ENCODE measurements at places on chromosomes 16 and 17.
A peak's percentile ranks its signal among the peaks of the same experiment; 100 is the strongest.

DNA sequence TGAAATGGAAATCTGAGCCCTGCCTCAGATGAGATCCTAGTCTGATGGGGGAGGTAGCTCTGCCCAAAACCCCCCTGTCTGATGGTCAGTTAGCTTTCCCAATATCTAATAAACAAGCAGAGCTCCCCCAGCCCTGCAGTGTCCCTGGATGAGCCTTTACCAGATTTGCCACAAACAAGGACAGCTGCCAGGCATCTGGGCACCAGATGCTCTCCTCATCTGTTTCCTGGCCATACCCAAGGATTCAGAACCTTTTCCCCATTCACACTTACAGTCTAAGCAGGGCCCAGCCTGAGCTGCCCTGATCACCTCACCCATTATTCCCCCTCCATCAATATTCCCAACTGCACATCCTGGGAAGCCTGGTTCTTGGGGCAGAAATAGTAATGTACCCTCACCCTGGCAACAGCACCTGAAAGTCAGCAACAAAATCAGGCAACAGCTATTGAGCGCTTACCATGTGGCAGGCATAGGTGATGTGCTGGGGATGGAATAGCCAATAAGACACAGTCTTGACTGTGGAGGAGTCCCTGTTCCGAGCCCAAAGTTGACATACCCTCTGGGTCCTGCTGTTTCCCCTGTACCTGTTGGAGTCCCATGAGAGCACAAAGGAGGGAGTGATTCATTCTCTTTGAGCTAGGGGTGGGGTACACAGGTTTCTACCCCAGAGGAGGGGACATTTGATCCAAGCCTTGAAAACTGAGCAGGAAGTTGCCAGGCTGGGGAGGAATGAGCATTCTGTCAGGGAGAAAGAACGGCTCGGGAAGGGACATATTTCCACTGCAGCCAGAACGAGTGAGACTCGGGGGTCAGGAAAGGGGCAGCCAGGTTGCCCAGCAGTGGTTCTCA, 147.4 kb downstream of the TMEM132E start:
- peak; percentile 43 for DNase-seq

DNA sequence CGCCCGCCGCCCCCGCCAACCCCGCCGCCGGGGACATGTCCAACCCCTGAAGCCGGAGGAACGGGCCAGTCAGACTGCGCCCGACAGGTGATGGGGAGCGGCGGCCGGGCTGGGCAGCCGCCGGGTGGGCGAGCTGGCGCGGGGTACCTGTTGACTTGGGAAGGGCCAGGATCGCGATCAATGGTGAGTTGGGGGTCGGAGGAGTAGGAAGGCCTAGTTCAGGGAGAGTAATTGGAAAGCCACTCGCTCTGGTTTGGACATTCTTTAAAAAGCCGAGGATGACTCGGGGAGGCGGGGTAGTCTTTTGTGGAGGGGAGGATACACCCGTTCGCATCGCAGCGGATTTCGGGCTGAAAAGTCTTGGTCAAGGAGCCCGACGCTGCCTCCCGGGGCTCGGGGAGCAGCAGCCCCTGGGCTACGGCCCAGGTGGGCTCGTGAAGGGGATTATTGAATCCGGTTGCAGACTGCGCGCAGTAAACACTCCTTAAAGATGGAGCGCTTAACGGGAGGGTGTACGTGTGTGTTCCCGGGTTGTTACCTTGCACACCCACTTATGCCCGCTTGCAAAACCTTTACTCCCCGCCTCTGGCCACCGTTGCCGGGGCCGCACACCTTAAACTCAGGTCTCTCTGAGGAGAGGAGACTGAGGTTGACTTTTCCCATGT, 123.8 kb downstream of the GOSR1 start:
- DNase-seq = no peak

DNA sequence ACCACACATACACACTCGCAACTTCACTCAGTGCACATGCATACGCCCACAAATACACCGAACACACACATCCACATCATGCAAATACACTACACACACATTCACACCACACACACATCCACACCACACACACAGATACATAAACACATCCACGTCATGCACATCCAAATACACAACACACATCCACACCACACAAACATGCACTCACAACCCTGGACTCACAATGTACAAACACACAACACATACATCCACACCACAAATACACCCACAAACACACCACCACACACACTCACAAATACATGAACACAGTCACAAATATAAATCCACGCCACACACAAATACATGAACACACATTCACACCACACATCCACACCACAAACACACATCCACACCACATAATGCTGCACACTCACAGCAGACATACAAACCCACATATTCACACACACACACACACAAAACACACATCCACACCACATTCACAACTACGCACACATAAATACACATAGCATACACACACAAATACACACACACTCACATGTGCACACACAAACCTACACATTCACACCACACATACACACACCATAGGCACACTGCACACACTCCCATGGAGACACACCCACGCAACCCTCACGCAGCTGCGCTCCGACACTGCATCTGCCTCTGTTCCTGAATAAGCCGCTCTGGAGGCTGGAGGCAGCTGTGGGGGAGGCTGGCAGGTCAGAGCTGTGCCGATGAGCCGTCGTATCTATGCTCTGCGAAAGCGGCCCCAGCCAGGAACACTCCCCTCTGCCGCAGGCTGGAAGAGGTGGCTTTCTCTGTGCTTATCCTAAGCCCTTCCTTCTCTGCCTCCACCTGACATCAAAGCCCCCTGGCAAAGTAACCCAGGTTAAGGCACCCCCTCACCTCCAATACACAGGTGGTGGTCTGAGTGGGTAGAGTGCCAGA, 141.8 kb downstream of the GRIN2A start:
- no peak for DNase-seq

DNA sequence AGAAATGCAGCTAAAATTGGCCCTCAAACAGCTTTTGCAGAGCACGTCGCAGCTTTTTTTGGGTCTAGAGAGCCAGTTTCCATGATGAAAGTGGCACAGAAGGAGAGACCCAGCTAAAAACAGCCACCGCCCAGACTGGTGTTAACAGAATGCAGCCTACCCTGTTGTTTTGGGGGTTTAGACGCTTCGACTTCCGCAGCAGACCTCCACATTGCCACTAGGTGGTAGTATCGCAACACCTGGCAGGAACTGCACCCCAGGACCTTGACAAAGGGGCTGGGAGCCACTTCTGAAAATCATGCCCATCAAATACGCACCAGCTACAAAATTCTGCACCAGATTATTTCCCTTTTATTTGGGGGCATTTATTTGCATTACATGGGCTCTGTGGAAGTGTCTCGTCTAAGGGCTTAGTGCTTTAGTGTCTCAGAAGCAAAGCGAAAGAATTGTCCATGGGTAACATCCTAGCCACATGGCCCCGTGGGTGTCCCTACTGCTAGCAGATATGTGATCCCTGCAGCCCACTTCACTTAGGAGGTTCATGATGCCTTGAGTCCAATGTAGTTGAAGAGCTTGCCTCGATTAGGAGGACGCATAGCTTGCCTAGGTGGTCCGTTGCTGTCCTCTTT, 167.1 kb downstream of the HAPSTR1 start:
- DNase-seq = no peak

- no peak for DNase-seq
These were observed 8.4 kb upstream of the CYLD start for GRCh38 chr16:50733468-50733867.

GRCh38 chr17:17732444-17732843, 51.2 kb downstream of the RAI1 start:
- DNase-seq = no peak

DNA sequence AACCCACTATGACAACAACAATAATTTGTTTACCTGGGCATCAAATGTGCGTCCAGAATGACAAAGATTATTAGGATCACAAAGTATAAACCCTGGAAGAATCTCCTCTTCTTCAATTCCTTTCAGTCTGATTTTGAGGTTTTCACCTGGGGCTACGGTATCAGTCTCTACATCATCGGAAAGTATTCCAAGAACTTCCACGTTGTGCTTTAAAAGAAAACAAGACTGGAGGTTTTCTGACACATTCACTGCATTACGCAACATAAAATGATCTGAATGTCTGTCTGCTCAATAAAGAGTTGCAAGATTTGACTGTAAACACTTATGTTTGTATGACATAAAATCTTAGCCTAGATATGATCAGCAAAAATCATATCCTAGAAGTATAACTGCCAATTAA, 26.0 kb upstream of the RSL1D1 start:
- no peak for DNase-seq

GRCh38 chr17:43915559-43915958, 8.2 kb upstream of the MPP2 start:
- no peak for DNase-seq

GRCh38 chr17:69733171-69734012, 318.9 kb downstream of the MAP2K6 start:
- DNase-seq = no peak

DNA sequence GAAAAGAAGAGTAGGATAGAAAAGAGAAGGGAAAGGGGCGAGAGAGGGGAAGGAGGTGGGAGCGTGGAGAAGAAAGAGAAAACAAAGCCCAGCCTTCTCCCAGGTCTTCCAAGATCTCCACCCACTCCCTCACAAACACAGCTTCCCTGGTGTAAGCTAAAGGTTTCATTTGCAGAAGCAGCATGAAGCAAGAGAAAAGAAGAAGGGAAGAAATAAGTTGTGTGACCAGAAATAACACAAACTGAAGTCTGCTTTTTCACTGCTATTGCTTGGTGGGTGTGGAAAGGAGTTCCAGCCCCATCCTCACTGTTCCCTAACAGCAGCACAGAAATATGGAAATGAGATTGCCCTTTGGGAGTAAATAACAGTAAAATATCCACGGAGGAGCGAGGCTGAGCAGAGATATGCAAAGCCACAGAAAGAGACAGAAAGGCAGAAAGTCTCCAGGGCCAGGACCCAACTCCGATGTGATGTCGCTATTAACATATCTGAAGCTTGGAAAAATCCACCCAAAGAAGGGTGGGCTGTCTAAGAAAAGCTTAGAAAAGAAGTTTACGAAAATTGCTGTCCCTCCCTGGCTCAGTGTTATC, 10.3 kb upstream of the GAS7 start:
- DNase-seq = no peak

DNA sequence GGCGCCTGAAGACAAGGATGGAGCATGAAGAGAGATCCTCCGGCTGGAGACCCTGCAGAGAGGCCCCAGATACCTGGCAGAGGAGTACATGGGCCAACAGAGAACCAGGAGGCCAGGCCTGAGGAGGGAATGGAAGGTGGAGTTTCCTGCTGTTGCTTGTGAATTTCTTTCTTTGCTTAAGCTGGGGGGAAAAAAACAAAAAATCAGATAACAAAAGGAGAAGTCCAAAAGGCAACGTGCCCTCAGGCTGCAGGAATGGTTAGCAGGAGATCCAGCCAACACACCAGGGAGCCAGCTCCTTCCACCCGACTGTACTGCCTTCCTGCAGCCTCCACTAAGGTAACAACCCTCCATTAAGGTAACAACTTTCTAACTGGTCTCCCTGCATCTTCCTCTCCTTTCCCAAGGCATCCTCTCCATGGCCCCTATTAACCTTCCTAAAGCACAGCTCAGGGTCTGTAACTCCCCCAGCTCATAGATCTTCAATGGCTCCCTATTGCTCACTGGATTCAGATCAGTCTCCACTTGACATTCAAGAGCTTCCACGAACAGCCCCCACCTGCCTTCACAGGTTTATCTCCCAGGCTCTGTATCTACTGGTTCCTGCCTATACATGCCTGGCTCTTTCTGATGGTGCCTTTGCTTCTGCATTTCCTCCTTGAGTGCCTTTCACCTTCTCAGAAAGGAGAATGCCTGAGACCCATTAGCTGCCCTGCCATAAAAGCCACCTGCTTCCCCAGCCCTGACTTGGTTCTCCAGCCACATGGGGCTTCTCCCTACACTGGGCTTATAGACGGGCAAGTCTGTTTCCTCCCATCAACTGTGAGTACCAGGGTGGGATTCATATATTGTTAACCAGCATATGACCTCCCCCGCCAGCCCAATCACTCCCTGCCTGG, 725 bp upstream of the ARL5C start:
- DNase-seq = no peak

- DNase-seq = no peak
These were observed 48.4 kb upstream of the CRYM start for GRCh38 chr16:21326459-21326858.

GRCh38 chr17:57210972-57211411, 45.3 kb upstream of the MSI2 start:
- DNase-seq = no peak

DNA sequence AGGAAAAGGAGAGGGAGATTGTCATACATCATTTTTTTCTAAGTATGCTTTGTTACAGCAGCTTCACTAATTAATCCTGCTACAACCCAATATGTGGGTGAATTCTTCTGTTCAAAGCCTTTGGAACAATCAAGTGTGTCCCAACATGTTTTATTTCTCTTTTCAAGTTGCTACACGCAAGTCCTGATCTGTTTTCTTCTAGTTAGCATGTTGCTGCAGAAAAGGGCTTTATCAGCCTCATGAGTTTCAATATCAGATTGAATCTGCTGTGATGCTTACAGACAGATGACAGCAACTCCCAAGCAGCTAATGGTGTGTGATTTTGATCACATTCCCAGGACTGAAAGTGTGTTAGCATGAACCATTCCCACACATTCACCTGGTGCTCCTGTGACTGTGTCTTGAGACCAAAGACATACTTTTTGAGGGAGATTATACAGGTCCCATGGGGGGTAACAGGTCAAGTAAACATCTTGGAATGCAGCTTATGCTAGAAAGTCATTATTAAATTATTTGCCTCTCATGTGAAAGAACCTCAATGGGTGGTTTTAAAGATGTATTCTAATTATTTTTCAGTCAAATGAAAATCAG, 96.9 kb upstream of the KCNJ16 start:
- no peak for DNase-seq

DNA sequence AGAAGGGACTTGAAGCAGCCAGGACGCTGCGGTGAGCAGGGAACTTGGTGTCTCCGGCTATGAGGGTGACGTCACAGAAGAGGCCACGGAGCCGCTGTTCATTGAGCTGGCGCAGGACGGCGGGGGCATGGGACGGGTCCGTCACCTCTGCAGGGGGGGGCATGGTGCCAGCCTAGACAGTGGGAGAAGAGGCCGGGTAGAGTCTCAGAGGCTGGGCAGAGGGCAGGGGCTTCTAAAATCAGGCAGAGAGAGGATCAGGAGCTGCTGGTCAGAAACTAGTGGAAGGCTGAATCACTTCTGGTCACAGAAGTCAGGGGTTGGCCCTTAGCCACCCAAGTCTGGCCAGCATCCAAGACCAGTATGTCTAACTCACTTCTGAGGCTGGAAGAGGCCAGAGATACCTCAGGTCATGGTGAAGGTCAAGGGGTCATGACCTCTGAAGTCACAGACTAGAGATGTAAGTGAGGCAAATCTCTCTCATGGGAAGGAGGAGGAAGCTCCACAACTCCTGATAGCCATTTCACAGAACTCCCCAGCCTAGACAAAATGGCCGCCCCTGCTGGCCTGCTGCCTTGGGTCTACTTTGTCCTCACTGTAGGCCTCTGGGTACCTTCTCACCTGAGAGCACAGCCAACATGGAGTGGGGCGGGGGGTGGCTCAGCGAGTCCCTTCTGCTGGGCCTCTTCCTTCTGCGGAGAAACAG, 12.6 kb downstream of the ZBTB4 start:
- no peak for DNase-seq

DNA sequence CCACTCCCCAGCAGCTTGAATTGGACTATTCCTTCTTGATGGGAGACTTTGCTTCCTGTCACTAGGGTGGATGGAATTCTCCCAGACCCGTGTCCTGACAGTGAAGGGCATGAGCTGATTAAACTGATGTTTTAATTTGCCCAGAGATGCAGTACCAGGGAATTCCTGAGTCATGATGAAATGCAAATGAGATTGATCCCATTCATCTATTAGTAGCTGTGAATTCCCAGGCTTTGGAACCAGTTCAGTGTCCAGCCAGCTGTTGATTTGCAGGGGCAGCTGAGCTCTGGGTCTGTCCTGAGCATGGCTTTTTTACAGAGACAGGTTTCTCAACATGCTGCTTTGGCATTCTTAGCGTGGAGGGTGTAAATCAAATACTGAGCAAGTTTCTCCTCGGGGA, 157.9 kb downstream of the PITPNC1 start:
- DNase-seq = no peak

All from NCI-H2171 (cell line).